ENCODE measurements at places on chromosomes 16 and 17.

DNA sequence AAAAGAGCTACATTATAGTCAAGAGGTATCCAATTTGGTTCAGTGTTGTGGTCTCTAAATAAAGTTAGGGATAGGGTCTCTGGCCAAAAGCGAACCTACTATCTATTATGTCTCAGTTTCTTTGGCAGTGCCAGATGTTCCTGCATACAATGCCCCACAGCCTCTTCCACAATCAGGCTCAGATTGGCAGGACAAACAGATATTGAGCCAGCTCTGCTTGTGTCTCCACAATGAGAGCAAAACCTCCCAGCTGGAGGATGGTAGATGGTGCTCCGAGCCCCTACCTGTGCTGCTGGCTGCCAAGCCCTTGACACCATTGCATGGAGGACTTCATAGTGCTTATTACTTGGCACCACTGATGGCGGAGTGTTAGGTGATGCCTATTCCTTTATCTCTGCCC lies 19.7 kb downstream of the PHAF1 start:
- no peak for DNase-seq

- DNase-seq: no peak
Measured at GRCh38 chr16:87173294-87173893, 143.8 kb downstream of the C16orf95 start.

DNA sequence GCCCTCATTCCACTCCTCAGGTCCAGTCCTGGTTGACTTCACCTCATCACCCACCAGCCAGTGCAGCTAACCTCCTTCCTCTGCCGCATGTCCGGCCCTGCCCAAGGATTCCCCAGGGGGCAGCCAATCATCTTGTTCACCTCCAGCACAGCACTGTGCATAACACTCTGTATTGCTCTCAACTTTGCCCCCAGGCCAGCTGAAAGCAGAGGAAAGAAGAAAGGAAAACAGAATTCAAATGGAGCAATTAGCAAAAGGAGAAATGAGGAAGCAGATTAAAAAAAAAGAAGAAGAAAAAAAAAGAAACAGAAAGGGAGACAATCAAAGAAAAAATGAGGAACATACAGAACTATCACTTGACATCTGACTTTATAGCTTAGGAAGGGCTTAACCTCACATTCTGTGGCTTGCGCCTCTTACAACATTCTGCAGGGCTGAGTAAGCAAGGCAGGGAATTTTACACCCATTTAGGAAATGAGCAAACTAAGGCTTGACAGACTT lies 26.1 kb downstream of the GAS7 start:
- DNase-seq: no peak

GRCh38 chr16:54673313-54673712 lies 257.4 kb upstream of the IRX5 start:
- no peak for DNase-seq

GRCh38 chr17:64437944-64438525 lies 10.9 kb upstream of the MILR1 start:
- no peak for DNase-seq
